NCI-H774 (cell line): ENCODE measurements at places on chromosomes 4 and X.

GRCh38 chr4:89070041-89070440 is 13.1 kb upstream of the FAM13A start:
- no peak for DNase-seq

DNA sequence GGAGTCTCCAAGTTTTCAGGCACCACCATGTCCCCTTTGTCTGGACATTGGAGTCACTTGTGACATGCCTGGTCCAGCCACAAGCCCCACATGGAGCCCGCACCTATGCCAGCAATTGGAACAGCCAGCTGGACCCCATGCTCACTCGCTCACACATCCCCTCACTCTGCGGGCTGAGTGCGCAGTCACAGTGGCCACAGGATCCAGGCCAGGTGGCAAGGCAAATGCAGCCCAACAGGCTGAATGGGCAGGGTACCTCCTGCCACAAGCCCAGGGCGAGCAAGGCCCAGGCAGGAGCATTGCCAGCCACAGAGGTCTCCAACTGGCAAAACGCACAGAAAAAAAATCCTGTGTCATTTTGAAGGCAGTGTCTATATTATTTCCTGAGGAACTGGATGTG is 82.0 kb downstream of the ANXA10 start:
- no peak for DNase-seq

- DNase-seq, result no peak
These were observed 28.0 kb upstream of the ZNF280C start for GRCh38 chrX:130296743-130297142.

GRCh38 chrX:71938371-71938770 is 27.7 kb downstream of the NHSL2 start:
- DNase-seq, result no peak

DNA sequence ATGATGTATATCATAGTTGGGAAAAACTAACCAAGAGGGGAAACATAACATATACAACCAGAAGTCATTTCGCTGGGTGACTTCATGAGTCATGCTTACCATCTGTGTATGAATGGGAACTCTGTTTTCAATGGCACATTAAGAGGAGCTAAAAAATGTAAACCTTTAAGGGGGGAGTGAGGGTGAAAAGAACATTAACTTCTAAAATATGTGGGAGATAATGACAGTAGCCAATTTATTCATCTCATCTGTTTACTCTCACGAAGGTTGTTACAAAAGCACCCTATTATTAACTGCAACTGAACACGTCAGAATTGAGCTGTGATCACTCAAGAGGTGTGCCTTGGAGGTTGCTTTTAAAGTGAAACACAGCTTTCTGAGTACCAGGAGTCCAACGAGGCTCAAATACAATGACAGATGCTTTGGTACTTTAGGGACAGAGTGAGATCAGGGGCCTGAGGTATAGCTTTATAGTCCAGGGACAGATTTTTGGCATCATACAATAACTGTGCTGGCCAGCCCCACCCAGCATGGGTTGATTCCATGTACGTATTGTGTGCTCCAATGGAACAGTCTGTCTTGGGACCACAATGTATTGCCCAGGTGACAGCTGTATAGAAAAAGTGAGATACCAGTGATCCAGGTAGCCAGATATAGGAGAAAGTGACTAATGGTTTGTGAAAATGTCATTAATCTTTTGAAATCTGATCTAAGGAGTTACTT is 107.3 kb downstream of the AMMECR1 start:
- peak; percentile 15 for DNase-seq

DNA sequence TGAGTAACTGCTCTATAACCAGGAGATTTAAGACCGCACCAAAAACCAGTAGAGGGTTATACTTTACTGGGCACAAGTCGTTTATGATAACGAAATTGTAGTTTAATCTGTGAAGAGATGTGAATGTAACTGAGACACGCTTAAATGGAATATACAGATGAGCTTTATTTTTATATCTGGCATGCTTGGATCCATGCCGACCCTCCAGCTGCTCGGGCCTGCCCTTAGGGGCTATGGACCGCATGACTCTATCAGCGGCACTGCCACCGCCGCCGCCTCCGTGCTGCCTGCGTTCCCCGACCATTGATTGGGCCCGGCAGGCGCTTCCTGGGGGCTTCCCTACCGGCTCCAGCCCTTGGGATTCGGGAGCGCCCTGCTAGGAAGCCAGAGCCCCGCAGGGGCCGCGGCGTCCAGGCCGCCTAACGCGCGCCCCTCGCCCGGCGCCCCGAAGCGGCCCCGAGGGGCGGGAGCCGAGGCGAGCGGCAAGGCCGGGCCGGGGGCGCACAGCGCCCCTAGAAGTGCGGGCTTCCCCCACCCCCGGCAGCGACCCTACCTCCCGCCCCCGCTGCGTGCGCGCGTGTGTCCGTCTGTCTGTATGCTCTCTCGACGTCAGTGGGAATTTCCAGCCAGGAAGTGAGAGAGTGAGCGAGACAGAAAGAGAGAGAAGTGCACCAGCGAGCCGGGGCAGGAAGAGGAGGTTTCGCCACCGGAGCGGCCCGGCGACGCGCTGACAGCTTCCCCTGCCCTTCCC is at the start of gene NFKB1:
Gene NFKB1, plus strand, starts transcription at position 664 of the 751 bp plus-strand sequence. CDS start 24,160 bp downstream, outside the sequence.
- peak; percentile 16 for DNase-seq

GRCh38 chr4:9999956-10000561 is 21.2 kb downstream of the SLC2A9 start:
- DNase-seq, result no peak

- DNase-seq, result no peak
These were observed 68.1 kb downstream of the DRD5 start for GRCh38 chr4:9849538-9849920.

GRCh38 chr4:16532240-16532970 is 306.1 kb upstream of the TAPT1 start:
- no peak for DNase-seq

GRCh38 chr4:108527723-108528122 is 92.7 kb upstream of the RPL34 start:
- no peak for DNase-seq

DNA sequence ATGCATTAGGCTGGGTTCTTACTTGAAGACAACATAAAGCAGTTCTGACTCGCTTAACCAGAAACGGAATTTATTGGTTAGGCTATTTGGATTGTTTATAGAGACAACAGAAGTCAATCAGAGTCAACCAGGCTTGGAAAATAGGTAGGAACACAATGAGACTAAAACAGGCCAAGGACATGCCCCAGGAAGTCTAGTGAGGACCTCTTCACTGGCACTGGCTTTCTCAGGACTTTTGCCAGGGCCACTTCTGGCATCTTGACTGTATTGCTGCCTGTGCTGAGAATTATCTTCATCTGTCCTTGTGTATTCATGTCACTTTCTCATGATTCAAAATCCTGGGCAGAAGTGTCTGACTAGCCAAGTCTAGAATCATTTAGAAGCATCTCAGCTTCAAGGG is 19.6 kb downstream of the PGAM4 start:
- DNase-seq, result no peak

- no peak for DNase-seq
These were observed 64.8 kb downstream of the TSC22D3 start for GRCh38 chrX:107710617-107711391.

GRCh38 chrX:112614640-112615039 is 65.1 kb downstream of the LHFPL1 start:
- no peak for DNase-seq

GRCh38 chr4:177322266-177322665 is 12.6 kb downstream of the NEIL3 start:
- no peak for DNase-seq

- DNase-seq, result no peak
These were observed 197.7 kb downstream of the SPATA18 start for GRCh38 chr4:52248820-52249219.

- no peak for DNase-seq
These were observed 21.6 kb downstream of the JAKMIP1 start for GRCh38 chr4:6178757-6179156.

DNA sequence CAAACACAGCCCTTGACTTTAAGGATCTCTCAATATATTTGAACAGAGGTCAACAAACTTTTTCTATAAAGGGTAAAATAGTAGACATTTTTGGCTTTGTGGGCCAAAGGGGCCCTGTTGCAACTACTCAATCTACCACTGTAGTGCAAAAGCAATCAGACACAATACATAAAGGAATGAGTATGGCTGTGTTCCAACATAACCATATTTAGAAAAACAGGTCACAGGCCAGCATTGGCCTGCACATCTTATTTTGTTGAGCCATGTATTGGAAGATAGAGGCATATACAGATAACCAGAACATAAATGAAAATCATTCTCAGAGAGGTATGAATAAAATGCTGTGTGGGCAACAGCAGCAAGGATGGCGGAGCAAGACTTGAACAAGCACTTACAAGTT is 49.8 kb downstream of the MID1 start:
- no peak for DNase-seq

DNA sequence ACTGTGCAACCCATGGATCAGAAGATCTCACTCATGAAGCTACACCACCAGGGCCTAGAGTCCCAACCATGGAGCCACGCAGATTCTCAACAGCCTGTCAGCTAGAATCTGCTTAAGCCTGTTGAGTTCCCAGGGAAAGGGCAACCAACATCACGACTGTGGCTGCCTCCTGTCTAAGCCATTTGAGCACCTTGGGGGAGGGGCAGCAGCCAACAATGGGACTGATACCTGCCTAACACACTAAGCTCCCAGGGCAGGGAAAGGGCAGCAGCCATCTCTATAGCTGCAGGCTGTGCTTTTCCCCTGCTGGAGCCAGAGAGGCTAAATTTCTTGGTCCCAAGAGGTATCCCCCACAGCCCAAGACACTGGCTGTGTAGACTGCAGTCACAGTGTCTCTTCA is 96.5 kb upstream of the TCEAL2 start:
- no peak for DNase-seq

GRCh38 chr4:162265802-162266201 is 102.0 kb upstream of the FSTL5 start:
- no peak for DNase-seq

- no peak for DNase-seq
These were observed 135.1 kb downstream of the SLC7A11 start for GRCh38 chr4:138107023-138107422.

- DNase-seq, result no peak
These were observed 116.3 kb downstream of the STOX2 start for GRCh38 chr4:184021389-184021788.

DNA sequence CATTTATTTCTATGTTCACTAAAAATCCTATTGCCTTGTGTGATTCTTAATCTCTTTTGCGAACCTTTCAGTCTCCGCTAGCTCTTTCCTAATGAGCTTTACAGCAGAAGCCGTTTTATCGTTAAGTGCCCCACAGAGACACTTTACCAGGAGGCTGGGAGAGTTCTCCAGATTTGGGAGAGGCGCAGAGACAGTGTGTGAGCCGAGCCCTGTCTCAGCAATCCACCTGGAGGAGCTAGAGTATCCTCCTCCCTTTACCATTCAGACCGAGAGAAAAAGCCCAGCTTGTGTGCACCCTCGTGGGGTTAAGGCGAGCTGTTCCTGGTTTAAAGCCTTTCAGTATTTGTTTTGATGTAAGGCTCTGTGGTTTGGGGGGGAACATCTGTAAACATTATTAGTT is 54.9 kb upstream of the MTM1 start:
- no peak for DNase-seq

DNA sequence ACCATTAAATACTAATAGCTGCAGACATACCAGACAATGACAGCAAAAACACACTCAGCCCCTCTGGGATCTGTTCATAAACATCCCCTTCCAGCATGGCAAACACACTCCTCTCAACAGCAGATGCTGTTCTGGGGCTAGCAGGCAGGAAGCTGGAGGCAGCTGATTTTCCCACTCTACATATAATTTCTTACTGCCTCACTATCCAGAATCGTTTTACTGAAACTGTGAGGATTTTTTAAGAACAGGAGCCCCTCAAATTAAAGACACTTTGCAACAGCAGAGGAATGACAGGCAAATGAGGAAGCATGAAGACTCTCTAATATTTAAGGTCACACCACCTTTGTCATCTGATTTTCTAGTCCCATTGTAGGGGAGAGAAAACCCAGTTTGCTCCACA is 2.2 kb downstream of the MAPK10 start:
- DNase-seq, result no peak

GRCh38 chr4:7557456-7557855 is 122.7 kb upstream of the PSAPL1 start:
- DNase-seq, result no peak

- no peak for DNase-seq
These were observed 63.5 kb upstream of the EMCN start for GRCh38 chr4:100581337-100581736.

- no peak for DNase-seq
These were observed 108.3 kb downstream of the TENM3 start for GRCh38 chr4:182351485-182351884.

- DNase-seq, result no peak
These were observed 1.6 kb upstream of the EFNB1 start for GRCh38 chrX:68827256-68827655.

- peak; percentile 67 for DNase-seq
These were observed 20.1 kb upstream of the ARAF start for GRCh38 chrX:47540754-47541538.

GRCh38 chr4:38570647-38571276 is 93.2 kb upstream of the KLF3 start:
- DNase-seq, result no peak

GRCh38 chrX:117538178-117539089 is 578.2 kb downstream of the KLHL13 start:
- DNase-seq, result no peak

DNA sequence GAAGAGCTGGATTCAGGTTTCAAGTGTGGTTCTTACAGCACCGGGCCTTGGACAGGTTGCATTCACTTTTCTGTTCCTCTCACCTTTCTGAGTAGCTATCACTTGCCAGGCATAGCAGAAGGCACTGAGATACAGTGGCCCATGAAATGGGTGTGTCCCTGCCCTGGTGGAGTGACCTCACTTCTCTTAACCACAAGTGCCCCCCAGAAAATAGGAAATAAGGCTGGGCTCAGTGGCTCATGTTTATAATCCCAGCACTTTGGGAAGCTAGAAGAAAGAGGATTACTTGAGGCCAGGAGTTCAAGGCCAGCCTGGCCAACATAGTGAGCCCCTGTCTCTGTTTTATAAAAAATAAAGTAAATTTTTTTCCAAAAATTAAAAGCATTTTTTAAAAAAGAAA is 101.7 kb upstream of the KIT start:
- DNase-seq, result no peak

DNA sequence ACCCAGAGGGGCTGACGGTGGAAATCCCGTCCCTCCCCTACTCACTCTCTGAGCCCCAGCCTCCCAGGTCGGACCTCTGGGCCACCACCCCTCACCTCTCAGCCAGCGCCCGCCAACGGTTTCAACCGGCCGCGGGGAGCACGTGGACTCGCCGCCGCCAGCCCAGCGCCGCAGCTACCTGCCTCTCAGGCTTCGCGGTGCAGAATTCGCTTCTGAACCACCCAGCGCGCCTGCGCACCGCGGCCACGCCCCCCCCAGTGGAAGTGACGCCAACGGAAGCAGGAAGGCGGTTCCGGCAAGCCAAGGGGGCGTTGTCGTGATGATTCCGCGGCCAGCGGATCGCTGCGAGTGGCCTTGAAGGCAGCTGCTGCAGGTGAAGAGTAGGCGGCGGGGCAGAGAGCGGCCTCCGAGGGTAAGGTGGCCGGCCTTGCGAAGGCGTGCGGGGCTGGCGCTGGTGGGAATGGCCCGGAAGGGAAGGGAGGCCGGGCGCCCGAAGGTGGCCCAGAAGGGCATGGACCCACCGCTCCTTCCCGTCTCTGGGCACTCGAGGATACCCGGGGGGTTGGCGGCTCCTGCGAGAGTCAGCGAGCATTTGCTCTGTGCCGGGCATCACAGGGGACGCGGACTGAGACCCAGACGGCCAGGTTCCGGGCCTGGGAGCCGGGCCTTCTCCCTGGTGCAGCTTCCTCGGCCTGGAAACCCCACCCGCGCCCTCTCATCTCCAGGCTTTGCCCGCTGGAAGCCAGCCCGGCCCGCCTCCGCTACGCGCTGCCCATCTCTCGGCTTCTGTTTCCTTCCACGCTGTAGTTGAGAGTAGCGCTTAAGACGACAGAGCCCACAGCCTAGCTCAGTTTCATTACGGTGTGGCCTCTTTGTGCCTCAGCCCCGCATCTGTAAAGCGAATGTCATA is at the start of the genes LYAR and ZBTB49:
Gene LYAR, minus strand, starts transcription at position 214 of the 910 bp plus-strand sequence. CDS start 6,412 bp downstream, outside the sequence.
Gene ZBTB49, plus strand, starts transcription at position 311 of the 910 bp plus-strand sequence. CDS start 9,695 bp downstream, outside the sequence.
- DNase-seq, result peak; percentile 86
